A549 treated with DMSO at 1 μM for 4 hours (cell line): ENCODE measurements at places on chromosomes 7 and 10. TPM values are rescaled to one million over a fixed set of nuclear protein-coding genes. Genes with fewer than 3 reads are reported as not detected.

Gene CNPY1
- not detected in 5 replicates for total RNA-seq

Gene CRYGN
- not detected in 5 replicates for total RNA-seq

Gene SOSTDC1
- not detected in 5 replicates for total RNA-seq

Gene ADIRF
- total RNA-seq: 0.17 TPM in 1 of 5 replicates, not detected in the others

Gene LRIT1
- total RNA-seq: not detected in 5 replicates

Gene EPHB6
- 0.26 to 0.83 TPM (median 0.79 TPM) in 5 replicates for total RNA-seq

Gene ASB4
- 0.13 to 0.37 TPM (median 0.32 TPM) in 5 replicates for total RNA-seq

Gene PTPN20
- total RNA-seq: 4.1 to 4.9 TPM (median 4.7 TPM) in 5 replicates

Gene HMX2
- total RNA-seq: 0.06 to 0.27 TPM (median 0.15 TPM) in 4 of 5 replicates, not detected in the other

Gene ASB15
- not detected in 5 replicates for total RNA-seq

Gene PRKAR2B
- 2.8 to 4.5 TPM (median 3.5 TPM) in 5 replicates for total RNA-seq

Gene PTPRZ1
- total RNA-seq: not detected in 5 replicates

Gene ZPBP
- total RNA-seq: not detected in 5 replicates

Gene VDAC2
- total RNA-seq: 284 to 323 TPM (median 308 TPM) in 5 replicates

Gene LBX1
- total RNA-seq: not detected in 5 replicates

Gene CLCN1
- total RNA-seq: 0.03 to 0.07 TPM (median 0.06 TPM) in 3 of 5 replicates, not detected in the others

Gene GPR85
- total RNA-seq: not detected in 5 replicates

Gene ODAD2
- total RNA-seq: not detected in 5 replicates

Gene PRKCQ
- 4.2 to 4.9 TPM (median 4.5 TPM) in 5 replicates for total RNA-seq

Gene MYH16
- total RNA-seq: 0.64 to 1.3 TPM (median 0.88 TPM) in 5 replicates

Gene MPP7
- total RNA-seq: 0.08 to 0.24 TPM (median 0.15 TPM) in 5 replicates

Gene MSMB
- total RNA-seq: not detected in 5 replicates

Gene IRF5
- 12.8 to 17.4 TPM (median 14.7 TPM) in 5 replicates for total RNA-seq

Gene MMRN2
- 0.91 to 1.5 TPM (median 1.1 TPM) in 5 replicates for total RNA-seq

Gene C10orf53
- total RNA-seq: not detected in 5 replicates

Gene TWIST1
- total RNA-seq: 2.6 to 4.6 TPM (median 3.9 TPM) in 5 replicates

Gene CARD11
- 1.1 to 2.1 TPM (median 1.3 TPM) in 5 replicates for total RNA-seq

Gene PLPP4
- total RNA-seq: 0.13 TPM in 1 of 5 replicates, not detected in the others

Gene CC2D2B
- 0.15 to 0.34 TPM (median 0.22 TPM) in 3 of 5 replicates, not detected in the others for total RNA-seq

Gene ATP6V0A4
- 0.13 to 0.29 TPM (median 0.22 TPM) in 5 replicates for total RNA-seq

Gene NANOS1
- total RNA-seq: 2.4 to 3.1 TPM (median 2.8 TPM) in 5 replicates

Gene GTF2IRD1
- 9.1 to 13.2 TPM (median 11.1 TPM) in 5 replicates for total RNA-seq

Gene DYDC2
- 0.05 to 0.25 TPM in 2 of 5 replicates, not detected in the others for total RNA-seq
